ENCODE measurements at places on chromosomes 12 and 14.

- no peak for DNase-seq
Observed at GRCh38 chr14:75579338-75579864, 981 bp downstream of the FLVCR2 start.

- DNase-seq = no peak
Observed at GRCh38 chr12:15830538-15830937, 41.4 kb upstream of the EPS8 start.

- no peak for DNase-seq
Observed at GRCh38 chr14:95204705-95205104, 47.4 kb upstream of the DICER1 start.

DNA sequence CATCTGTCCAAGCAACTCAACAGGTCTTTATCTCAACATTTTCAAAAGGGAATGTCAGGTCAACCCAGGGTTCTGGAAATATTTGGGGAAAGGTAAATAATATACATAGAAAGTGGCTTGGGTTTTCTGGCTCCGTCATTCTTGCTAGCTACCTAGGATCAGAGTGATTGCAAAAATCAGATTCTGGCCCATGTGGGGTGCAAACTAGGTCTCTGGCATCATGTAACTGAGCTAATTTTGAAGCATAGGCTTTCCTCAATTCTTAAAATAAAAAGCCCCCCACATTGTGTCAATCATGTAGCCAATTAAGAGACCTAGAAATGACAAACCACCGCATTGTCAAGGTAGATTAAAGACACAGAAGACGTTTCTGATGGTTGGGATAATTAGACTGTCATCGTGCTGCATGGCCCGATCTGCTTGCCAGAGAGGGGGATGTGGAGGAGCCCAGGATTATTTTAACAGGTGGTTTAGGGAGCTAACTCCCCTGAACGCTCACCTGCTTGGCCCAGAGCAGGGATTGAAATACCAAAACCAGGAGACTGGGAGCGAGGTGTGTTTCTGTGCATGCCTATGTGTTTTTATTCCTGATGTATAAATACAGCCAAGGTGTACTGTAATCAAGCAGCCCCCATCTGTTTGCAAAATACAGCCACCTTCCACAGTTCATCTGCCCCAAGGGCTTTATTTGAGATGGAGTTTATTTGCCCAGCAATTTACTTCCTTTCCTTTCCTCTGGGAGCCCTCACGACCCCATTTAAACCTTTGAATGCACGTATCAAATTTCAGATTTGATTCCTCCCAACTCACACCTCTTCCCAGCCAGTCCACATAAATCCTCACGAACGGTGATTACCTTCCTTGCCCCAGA, 189.5 kb downstream of the TTC8 start:
- no peak for DNase-seq

DNA sequence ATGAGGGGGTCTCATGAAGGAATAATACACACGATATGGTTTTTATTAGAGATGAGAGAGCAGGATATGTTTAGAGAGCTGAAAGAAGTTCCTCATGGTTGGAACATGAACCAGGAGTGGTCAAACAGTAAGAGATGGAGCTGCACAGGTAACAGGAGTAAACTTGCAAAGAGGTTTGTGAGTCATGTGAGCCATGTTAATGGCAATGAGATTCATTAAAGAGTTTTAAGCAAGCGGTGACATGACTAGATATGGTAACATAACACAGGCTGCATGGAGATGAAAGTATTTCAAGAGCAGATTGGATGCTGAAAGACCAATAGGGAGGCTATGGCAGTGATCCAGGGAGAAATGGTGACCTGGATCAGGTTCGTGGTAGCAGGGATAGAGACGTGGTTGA, 62.6 kb upstream of the SSTR1 start:
- no peak for DNase-seq

GRCh38 chr14:102138535-102138934, 1.2 kb upstream of the WDR20 start:
- no peak for DNase-seq

GRCh38 chr14:68681256-68682011, 111.4 kb downstream of the ZFP36L1 start:
- DNase-seq = no peak

- no peak for DNase-seq
Observed at GRCh38 chr14:65415613-65416012, 3.1 kb downstream of the FUT8 start.

GRCh38 chr14:33454022-33454595, 496.8 kb downstream of the EGLN3 start:
- no peak for DNase-seq

DNA sequence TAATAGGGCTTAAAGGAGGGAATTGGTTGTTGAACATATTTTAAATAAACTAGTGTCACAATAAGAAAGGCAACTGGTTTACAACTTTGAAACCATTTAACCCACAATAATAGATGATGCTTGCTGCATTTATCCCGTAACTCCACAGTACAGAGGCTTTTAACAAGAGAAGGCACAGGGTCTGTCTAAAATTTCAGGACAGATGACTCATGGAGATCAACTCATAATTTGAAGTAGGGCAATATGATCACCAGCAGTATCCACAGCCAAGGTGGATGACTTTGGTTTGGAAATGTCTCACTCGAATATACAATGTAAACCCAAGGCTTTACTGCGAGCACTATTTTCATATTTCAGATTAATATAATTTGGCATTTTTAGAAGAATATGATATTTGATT, 340.2 kb downstream of the LRIG3 start:
- no peak for DNase-seq

DNA sequence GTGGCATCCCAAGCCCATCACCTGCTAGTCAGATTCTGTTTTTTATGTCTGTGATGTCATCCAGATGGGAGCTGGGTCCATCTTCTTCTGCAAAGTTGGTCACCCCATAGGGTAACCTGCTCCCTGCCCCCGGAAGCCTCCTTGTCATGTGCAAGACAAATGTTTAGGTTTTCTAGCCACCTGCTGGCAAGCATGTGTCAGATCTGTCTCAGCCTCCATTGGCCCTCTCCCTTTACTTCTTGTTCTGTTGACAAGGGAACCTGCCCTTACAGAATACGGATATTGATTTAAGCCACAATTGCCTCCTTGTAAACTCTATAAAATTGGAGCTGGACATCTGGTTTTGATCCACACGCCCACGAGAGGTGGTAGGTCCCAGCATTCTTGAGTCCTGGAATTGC, 7.5 kb downstream of the NTF3 start:
- no peak for DNase-seq

GRCh38 chr14:90111895-90112534, 50.2 kb downstream of the KCNK13 start:
- no peak for DNase-seq

GRCh38 chr12:96237465-96238077, 43.4 kb downstream of the ELK3 start:
- DNase-seq = peak; percentile 90

GRCh38 chr14:22872833-22873520, 1.4 kb downstream of the LRP10 start:
- DNase-seq = no peak

DNA sequence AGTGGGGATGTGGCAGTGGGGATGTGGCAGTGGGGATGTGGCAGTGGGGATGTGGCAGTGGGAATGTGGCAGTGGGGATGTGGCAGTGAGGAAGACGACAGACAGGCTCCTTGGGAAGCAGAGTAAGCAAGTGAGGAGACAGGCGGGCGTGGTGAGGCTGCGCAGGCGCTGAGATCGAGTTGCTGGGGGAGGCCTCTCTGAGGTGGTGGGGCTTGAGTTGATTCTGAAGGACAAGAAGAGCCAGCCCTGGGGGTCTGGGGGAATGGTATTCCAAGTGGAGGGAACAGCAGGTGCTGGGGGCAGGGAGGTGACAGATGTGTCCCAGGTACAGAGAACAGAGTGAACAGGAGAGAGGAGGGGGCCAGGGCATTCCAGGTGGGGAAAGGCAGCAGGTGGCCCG, 33.8 kb upstream of the TSPAN9 start:
- no peak for DNase-seq

DNA sequence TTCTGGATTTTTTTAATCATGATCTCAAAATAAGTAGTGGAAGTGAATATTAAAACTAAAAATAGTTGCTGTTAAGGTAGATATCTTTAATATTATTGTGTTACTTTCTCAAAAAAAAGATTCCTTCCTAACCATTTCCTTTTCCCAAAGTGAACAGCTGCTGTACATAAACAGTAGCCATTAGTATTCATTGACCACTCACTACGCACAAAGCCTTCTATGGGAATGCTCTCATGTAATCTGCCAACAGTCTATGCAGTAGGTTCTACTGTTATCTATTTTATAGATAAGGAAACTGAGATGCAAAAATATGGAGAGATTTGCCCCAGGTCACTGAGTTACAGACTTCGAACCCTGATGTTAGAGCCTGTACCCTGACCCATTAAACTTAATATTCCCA, 32.1 kb downstream of the ZFP36L1 start:
- DNase-seq = no peak

DNA sequence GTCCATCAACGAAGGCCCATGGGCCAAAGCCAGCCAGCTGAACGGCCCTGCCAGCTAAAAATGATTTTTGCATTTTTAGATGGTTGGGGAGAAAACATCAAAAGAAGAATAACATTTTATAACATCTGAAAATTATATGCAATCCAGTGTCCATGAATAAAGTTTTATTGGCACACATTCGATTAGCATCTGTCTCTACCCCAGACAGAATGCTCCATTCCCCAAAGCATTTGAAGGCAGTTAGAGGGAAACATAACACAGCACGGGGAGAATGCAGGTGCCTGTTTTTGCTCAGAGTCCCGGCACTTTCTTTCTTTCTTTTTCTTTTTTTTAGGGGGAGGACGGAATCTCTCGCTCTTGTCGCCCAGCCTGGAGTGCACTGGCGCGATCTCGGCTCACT, 110.7 kb downstream of the ZNF664 start:
- DNase-seq = no peak

- DNase-seq = no peak
Observed at GRCh38 chr12:10672231-10672868, 1.5 kb downstream of the STYK1 start.

- no peak for DNase-seq
Observed at GRCh38 chr14:86790408-86791364, 1202.3 kb downstream of the GALC start.

- no peak for DNase-seq
Observed at GRCh38 chr12:62371661-62372060, 95.0 kb upstream of the MON2 start.

GRCh38 chr12:53579545-53579955, 46.6 kb downstream of the ATF7 start:
- DNase-seq = no peak

GRCh38 chr12:108798551-108799221, 58.7 kb downstream of the SSH1 start:
- DNase-seq = peak; percentile 53

GRCh38 chr12:30197392-30198057, 413.8 kb upstream of the TMTC1 start:
- DNase-seq = no peak

GRCh38 chr14:75217508-75218206, 41.2 kb upstream of the TMED10 start:
- no peak for DNase-seq

DNA sequence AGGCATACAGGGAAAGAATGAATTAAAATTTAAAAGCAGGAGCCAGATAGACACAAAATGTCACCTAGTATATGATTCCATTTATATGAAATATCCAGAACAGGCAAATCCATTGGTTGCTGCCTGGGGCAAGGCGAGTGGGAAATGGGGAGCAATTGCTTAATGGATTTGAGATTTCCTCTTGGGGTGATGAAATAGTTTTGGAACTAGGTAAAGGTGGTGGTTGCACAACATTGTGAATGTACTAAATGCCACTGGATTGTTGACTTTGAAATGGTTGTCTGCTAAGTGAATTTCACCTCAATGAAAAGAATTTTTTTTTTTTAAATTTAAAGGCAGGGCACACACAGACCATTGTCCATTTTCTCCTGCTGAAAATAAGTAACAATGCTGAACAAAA, 61.9 kb downstream of the ABCC9 start:
- no peak for DNase-seq

GRCh38 chr12:46214668-46215436, 54.0 kb downstream of the SLC38A1 start:
- no peak for DNase-seq

GRCh38 chr12:107379852-107380567, 286.7 kb upstream of the CRY1 start:
- no peak for DNase-seq

GRCh38 chr12:93176165-93176564, 201.6 kb upstream of the NUDT4 start:
- DNase-seq = no peak

GRCh38 chr14:91898372-91898771, 31.0 kb upstream of the TC2N start:
- DNase-seq = peak; percentile 88

DNA sequence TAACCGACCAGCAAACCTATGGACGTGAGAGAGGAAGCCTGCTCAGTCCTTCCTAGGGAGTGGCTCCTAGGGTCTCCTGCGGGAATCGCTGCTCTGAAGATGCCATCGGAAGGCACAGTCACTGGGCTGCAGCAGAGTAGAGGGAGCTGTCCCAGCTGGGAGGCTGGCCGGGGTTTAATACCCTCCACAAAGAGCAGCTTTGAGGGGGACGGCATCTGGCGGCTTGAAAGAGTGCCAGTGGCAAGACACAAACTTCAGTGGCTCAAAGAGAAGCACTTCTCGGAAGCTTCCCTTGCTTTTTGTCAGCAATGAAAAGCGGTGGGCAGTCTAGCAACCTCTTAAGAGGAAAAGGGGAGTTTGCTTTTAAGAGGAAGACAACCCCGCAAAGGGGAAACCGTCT, 114.6 kb downstream of the TMEM132C start:
- DNase-seq = no peak

- no peak for DNase-seq
Observed at GRCh38 chr12:96698965-96699364, 208.1 kb upstream of the NEDD1 start.

DNA sequence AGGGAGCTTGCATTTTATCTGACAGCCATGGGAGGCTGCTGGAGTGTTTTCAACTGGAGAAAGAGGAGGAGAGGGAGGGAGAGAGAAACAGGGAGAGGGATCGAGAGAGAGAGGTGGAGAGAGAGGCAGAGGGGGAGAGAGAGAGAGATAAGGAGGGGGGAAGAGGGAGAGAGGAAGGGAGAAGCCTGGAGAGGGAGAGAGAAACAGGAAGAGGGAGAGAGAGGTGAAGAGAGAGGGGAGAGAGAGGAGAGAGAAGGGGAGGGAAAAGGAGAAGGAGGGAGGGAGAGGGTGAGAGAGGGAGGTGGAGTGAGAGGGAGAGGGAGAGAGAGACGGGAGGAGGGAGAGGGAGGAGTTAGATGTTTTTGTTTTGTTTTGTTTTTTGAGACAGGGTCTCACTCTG, 45.6 kb downstream of the DNAH10 start:
- no peak for DNase-seq

GRCh38 chr14:22900081-22900799, 17.2 kb downstream of the REM2 start:
- DNase-seq = peak; percentile 82

- no peak for DNase-seq
Observed at GRCh38 chr14:66036547-66036946, 449.6 kb upstream of the CCDC196 start.

GRCh38 chr14:56844406-56845002, 34.2 kb upstream of the OTX2 start:
- no peak for DNase-seq

GRCh38 chr12:6641131-6641530, 5.4 kb upstream of the LPAR5 start:
- DNase-seq = no peak
